ENCODE measurements at places on chromosomes 16 and 17. TPM values are rescaled to one million over a fixed set of nuclear protein-coding genes. Genes with fewer than 3 reads are reported as not detected.

Gene CMTM2
- total RNA-seq, result not detected

Gene SHBG
- total RNA-seq, result 0.22 TPM

Gene CCL2
- total RNA-seq, result 75.8 TPM

Gene TPSG1
- not detected for total RNA-seq

Gene TP53TG3F
- not detected for total RNA-seq

Gene MT4
- total RNA-seq, result not detected

Gene CARHSP1
- total RNA-seq, result 222 TPM

Gene SPHK1
- 276 TPM for total RNA-seq

Gene TMEM100
- total RNA-seq, result 1.7 TPM

Gene KRTAP2-3
- not detected for total RNA-seq

Gene ENPP7
- not detected for total RNA-seq

Gene CACNG5
- not detected for total RNA-seq

Gene SLFN14
- total RNA-seq, result not detected

Gene KRT40
- total RNA-seq, result not detected

Gene TGFB1I1
- 27.9 TPM for total RNA-seq

Gene MPP2
- total RNA-seq, result under 0.01 TPM

Gene ARHGDIG
- 0.22 TPM for total RNA-seq

Gene GJC1
- total RNA-seq, result 5.2 TPM

Gene KRT39
- not detected for total RNA-seq

Gene SLC47A2
- not detected for total RNA-seq

Gene PRSS8
- total RNA-seq, result not detected

Gene EIF4A3
- total RNA-seq, result 96.6 TPM

Gene ABCA3
- 20.3 TPM for total RNA-seq

Gene DNASE1L2
- 0.22 TPM for total RNA-seq

Gene ST6GALNAC1
- total RNA-seq, result not detected

Gene CUEDC1
- total RNA-seq, result 4.6 TPM

Gene RPA1
- total RNA-seq, result 19.0 TPM

Gene SLC16A5
- 2.0 TPM for total RNA-seq

Gene SYNGR3
- 0.40 TPM for total RNA-seq

Gene SLC4A1
- not detected for total RNA-seq

Gene LAT
- 0.22 TPM for total RNA-seq

Gene LPO
- total RNA-seq, result not detected

Gene ABCC12
- total RNA-seq, result not detected

Gene ARHGAP44
- total RNA-seq, result 0.22 TPM

Gene EIF1
- 82.5 TPM for total RNA-seq

Gene SLC7A6OS
- total RNA-seq, result 8.3 TPM

Gene COX6A2
- total RNA-seq, result not detected

Gene MT2A
- 72.8 TPM for total RNA-seq

Gene MYOCD
- 0.40 TPM for total RNA-seq

Gene KRT33A
- total RNA-seq, result not detected

Gene PRAC1
- not detected for total RNA-seq

Gene PHF12
- 6.5 TPM for total RNA-seq

Gene CCL4L2
- not detected for total RNA-seq

Gene C1QTNF8
- not detected for total RNA-seq

Gene TBC1D28
- not detected for total RNA-seq

Gene GID4
- 5.6 TPM for total RNA-seq

Gene HES7
- total RNA-seq, result 0.22 TPM

Gene SREBF1
- 28.4 TPM for total RNA-seq

Gene EFNB3
- total RNA-seq, result 0.22 TPM

Data from lung microvascular endothelial cell (primary cell).